ENCODE measurements at places on chromosomes 2 and 18. TPM values are rescaled to one million over a fixed set of nuclear protein-coding genes. Genes with fewer than 3 reads are reported as not detected.

- H3K27me3 ChIP-seq, result no peaks in the 10 kb centered on the region
- no peak overlapping the region for H3K4me3 ChIP-seq
- peaks cover 10% of the 10 kb centered on the region for H3K36me3 ChIP-seq
- no peak for DNase-seq
- H3K27ac ChIP-seq, result no peak overlapping the region
These were observed 9.0 kb downstream of the WDR54 start for GRCh38 chr2:74430502-74430901.

DNA sequence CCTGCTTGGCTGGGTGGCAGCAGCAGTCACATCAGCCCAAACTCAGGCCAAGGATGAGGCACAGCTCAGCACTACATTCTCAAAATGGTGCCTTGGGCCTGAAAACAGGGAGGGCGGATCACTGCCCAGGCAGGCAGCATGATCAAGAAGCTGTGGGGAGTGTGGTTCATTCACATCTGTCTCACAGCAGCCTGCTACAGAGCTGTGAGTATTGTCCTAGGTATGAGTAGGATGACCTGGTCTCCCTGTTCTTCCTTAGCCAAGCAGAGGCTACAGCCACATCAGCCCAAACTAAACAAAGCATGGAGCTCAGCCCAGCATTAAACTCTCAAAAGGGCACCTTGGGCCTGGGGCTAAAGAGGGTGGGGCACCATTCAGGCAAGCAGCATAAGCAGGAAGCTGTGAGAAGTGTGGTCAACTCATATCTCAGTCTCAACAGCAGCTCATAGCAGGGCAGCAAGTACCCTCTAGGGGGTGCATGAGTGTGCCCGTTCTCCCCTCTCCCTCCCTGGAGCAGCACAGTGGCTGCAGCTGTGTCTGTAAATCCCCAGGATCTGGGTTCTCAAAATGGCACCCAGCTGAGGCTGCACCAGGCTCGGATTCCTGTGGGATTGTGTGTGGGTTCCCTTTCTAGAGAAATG is 139.6 kb downstream of the TRABD2A start:
- peak; percentile 74 for DNase-seq
- H3K4me1 ChIP-seq, result peaks cover 18% of the 10 kb centered on the region
- peak overlapping the region; percentile 50 for H3K27ac ChIP-seq
- H3K36me3 ChIP-seq, result no peaks in the 10 kb centered on the region
- no peaks in the 10 kb centered on the region for H3K27me3 ChIP-seq

DNA sequence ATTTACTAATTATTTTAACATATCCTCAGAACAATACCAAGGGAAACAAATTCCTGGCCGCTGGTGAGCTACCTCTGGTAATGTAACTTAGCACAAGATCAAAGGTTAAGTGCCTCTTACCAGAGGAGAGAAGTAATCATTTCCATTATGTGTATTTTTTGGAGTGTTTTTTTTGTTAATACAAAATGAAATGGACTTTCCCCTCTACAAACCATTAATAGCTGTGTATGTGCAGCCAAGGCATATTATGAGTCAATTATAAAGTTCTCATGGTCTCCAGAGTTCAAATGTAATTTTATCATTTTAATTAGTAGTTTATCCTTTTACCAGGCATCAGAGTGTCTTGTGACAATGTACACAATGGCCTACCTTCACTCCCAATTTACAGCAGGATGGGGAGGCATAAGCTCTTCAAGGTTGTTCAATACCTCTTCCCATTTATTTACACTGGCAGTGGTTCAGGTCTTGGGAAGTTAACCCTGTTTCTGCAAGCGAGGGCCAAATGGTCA is 242.2 kb downstream of the TGIF1 start:
- no peaks in the 10 kb centered on the region for H3K4me1 ChIP-seq
- no peak overlapping the region for H3K4me3 ChIP-seq
- no peaks in the 10 kb centered on the region for H3K27me3 ChIP-seq
- no peak for DNase-seq
- H3K27ac ChIP-seq, result no peak overlapping the region

GRCh38 chr18:73461780-73462059 is 593.9 kb upstream of the NETO1 start:
- no peak overlapping the region for H3K27ac ChIP-seq
- H3K27me3 ChIP-seq, result no peaks in the 10 kb centered on the region
- no peak for DNase-seq

- no peak overlapping the region for H3K27ac ChIP-seq
- no peak overlapping the region for H3K4me3 ChIP-seq
- no peaks in the 10 kb centered on the region for H3K27me3 ChIP-seq
- peaks cover 6% of the 10 kb centered on the region for H3K4me1 ChIP-seq
- no peaks in the 10 kb centered on the region for H3K36me3 ChIP-seq
- no peak for DNase-seq
These were observed 253.6 kb downstream of the PRKCE start for GRCh38 chr2:45904946-45905631.

GRCh38 chr2:9644603-9645002 is 13.8 kb upstream of the YWHAQ start:
- peaks cover 14% of the 10 kb centered on the region for H3K4me1 ChIP-seq
- H3K36me3 ChIP-seq, result no peaks in the 10 kb centered on the region

- H3K27me3 ChIP-seq, result peaks cover 5% of the 10 kb centered on the region
- H3K36me3 ChIP-seq, result no peaks in the 10 kb centered on the region
- H3K4me3 ChIP-seq, result no peak overlapping the region
- H3K27ac ChIP-seq, result no peak overlapping the region
- no peaks in the 10 kb centered on the region for H3K4me1 ChIP-seq
These were observed 119.4 kb downstream of the TMEM18 start for GRCh38 chr2:557635-558301.

RAB27B gene
- total RNA-seq, result 25.7 TPM

DNA sequence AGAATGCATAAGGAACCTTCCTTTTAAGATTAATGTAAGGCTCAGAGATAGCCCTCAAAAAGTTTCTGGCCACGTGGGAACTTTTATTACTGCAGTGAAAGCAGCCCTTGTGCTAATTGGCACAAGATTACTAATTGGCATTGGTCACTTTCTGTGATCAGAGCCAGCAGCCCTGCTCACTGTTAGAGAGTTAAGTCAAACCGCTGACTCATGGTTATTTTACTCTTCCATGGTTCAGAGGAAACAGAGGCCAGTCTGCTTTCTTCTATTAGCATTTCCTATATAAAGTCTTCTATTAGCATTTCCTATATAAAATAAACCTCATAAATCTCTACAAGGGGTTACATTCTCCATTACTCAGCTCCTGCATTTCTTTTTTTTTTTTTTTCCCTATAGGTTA is 1.5 kb upstream of the SLC35G4 start:
- no peaks in the 10 kb centered on the region for H3K36me3 ChIP-seq
- no peak overlapping the region for H3K27ac ChIP-seq
- no peaks in the 10 kb centered on the region for H3K4me1 ChIP-seq
- H3K27me3 ChIP-seq, result no peaks in the 10 kb centered on the region
- H3K4me3 ChIP-seq, result no peak overlapping the region
- DNase-seq, result no peak

TXNL1 gene
- 43.2 TPM for total RNA-seq

DNA sequence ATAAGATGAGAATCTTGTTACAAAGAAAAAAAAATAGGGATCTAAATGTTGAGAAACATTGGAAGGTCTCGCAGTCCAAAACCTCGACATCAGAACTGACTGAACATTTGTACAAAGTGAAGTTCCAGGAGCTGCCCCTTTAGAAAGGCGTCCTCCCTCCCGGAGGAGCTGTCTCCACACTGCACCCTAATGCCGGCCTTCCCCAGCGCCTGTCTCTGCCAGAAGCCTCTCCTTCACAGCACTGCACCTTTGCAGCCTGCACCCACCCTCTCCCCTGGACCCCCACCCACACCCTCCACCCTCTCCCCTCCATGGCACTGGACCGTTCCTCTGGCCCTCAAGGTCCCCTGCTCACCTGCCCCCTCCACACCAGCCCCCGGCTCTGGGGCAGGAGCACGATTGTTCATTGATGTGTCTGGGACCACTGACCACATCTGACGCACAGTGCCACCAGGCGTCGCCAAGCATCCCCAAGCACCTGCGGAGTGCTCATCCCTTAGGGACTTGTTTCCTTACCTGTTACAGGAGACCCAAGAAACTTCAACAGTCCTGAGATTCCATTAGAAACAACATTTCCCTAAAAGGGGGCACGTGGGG is 90.3 kb upstream of the SNTG2 start:
- peaks cover 4% of the 10 kb centered on the region for H3K4me1 ChIP-seq
- no peaks in the 10 kb centered on the region for H3K27me3 ChIP-seq
- no peak overlapping the region for H3K27ac ChIP-seq

DNA sequence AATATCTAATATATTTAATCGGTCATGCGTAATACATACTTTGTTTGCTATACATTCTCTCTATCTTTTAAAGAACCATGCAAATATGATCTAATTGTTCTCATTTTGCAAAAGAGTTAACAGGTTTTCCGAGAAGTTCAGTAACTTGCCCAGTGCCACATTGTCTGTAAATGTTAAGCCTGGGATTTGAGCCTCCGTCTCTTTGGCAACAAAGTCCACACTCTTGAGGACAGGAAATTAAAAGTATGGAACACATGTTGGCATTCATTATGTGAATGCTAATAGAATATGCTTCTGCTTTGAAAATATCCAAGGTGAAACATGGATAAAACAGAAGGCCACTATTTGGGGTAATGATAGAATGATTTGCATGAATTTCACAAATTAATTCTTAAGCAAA is 85.2 kb downstream of the LRP1B start:
- no peak for DNase-seq
- no peak overlapping the region for H3K27ac ChIP-seq
- H3K36me3 ChIP-seq, result no peaks in the 10 kb centered on the region
- no peaks in the 10 kb centered on the region for H3K4me1 ChIP-seq
- H3K4me3 ChIP-seq, result no peak overlapping the region
- H3K27me3 ChIP-seq, result no peaks in the 10 kb centered on the region

GRCh38 chr2:126358122-126358521 is 297.8 kb upstream of the GYPC start:
- no peaks in the 10 kb centered on the region for H3K36me3 ChIP-seq
- H3K4me1 ChIP-seq, result no peaks in the 10 kb centered on the region
- H3K4me3 ChIP-seq, result no peak overlapping the region
- H3K27me3 ChIP-seq, result no peaks in the 10 kb centered on the region
- no peak overlapping the region for H3K27ac ChIP-seq

IL1A gene
- 1.6 TPM for total RNA-seq

ARMC9 gene
- total RNA-seq, result 2.0 TPM

DSG2 gene
- 0.53 TPM for total RNA-seq

PKDCC gene
- not detected for total RNA-seq

- no peak overlapping the region for H3K27ac ChIP-seq
- H3K27me3 ChIP-seq, result no peaks in the 10 kb centered on the region
These were observed 15.8 kb downstream of the ERLEC1 start for GRCh38 chr2:53802617-53803151.

DNA sequence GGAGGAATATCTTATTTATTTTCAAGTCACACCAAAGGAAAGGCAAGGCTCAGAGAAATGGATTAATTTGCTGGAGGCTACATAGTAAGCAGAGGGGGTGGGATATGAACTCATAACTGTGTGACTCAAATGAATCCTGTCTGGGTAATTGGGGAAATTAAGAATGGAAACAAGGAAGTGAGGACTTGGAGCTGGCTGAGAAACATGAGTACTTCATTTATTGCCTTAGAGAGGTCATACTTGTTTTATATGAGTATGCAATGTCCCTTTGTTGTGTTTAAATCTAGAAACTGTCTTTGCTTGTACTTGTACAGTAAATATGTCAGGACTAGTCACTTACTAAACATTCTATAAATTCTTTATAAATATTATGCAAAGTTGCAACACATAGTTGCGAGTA is 2166.7 kb upstream of the PIK3C3 start:
- H3K4me1 ChIP-seq, result no peaks in the 10 kb centered on the region
- H3K27ac ChIP-seq, result no peak overlapping the region
- DNase-seq, result no peak

MERTK gene
- total RNA-seq, result 0.45 TPM

DNA sequence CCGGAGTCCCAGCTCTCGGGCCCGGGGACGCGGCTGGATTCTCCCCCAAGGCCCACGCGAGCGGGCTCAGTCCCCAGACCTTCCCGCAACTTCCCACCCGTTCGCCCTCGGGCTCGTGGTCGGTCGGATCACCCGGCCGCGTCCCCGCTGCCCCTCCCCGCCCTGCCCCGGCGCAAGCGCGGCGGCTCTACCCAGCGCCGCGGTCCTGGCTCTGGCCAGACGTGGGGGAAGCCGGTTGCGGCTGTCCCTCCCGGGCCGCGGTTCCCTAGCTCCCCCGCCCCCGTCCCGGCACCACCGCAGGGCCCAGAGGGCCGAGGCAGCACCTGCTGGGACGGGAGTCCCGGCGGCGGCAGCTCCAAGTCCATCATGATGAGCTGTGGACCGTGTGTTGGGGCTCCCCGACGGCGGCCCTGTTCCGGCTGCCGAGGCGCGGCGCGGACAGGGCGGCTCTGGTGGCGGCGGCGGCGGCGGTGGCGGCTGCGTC is 276 bp downstream of the NFE2L2 start:
- DNase-seq, result no peak
- H3K4me1 ChIP-seq, result peaks cover 14% of the 10 kb centered on the region
- no peaks in the 10 kb centered on the region for H3K36me3 ChIP-seq
- H3K4me3 ChIP-seq, result peak overlapping the region; percentile 97
- H3K27ac ChIP-seq, result peak overlapping the region; percentile 100
- H3K27me3 ChIP-seq, result no peaks in the 10 kb centered on the region

- no peak overlapping the region for H3K27ac ChIP-seq
- no peaks in the 10 kb centered on the region for H3K4me1 ChIP-seq
- DNase-seq, result no peak
These were observed 3.0 kb upstream of the UGT1A9 start for GRCh38 chr2:233668605-233669260.

DNA sequence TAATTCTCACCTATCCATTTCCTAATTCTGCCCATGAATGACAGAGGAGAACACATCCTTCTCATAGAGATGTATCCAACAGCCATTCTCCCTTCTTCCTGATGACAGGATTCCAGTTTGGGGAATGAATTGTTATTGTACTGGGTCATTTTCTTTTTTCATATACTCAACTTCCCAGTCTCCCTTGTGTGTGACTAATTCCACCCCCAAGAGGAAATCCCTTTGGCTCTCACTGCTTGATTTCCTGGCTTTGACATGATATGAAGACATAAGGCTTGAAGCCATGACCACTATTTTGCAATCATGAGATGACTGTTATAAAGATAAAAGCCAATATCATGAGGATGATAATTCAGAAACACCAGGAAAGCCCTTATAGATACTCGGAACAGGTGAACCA is 384.7 kb upstream of the ACVR2A start:
- DNase-seq, result no peak
- no peak overlapping the region for H3K4me3 ChIP-seq
- H3K4me1 ChIP-seq, result no peaks in the 10 kb centered on the region

TXNDC9 gene
- total RNA-seq, result 14.3 TPM

MYO3B gene
- 0.88 TPM for total RNA-seq

DNA sequence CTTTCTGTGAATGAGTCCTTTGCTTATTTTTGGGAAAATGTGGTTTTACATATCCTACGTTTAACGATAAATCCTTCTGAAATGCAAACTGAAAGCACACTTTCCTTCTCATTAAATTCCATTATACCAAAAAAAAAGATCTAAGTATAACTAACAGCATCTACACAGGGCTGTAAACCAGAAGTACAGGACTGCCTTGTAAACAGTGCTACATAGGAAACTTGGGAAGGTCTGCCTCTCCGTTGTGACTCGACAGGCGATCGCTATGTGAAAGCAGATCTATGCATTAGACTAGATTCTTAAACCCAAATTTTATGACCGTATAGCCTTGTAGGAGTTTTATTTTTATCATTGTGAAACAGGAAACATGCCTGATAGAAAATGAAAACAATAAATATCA is 690.5 kb downstream of the ARHGAP15 start:
- peaks cover 2% of the 10 kb centered on the region for H3K27me3 ChIP-seq
- DNase-seq, result no peak
- H3K27ac ChIP-seq, result no peak overlapping the region
- no peak overlapping the region for H3K4me3 ChIP-seq
- H3K4me1 ChIP-seq, result no peaks in the 10 kb centered on the region

ITGB6 gene
- total RNA-seq, result not detected

- no peaks in the 10 kb centered on the region for H3K36me3 ChIP-seq
- DNase-seq, result no peak
- no peaks in the 10 kb centered on the region for H3K4me1 ChIP-seq
- no peak overlapping the region for H3K27ac ChIP-seq
- H3K4me3 ChIP-seq, result no peak overlapping the region
These were observed 301.3 kb upstream of the RBMS1 start for GRCh38 chr2:160794926-160795325.

All from natural killer cell (primary cell).